Skeletal muscle tissue (tissue), 5 donors: ENCODE measurements at places on chromosomes 1 and 21. TPM values are rescaled to one million over a fixed set of nuclear protein-coding genes. Genes with fewer than 3 reads are reported as not detected.

The TMIGD3 gene
- 1.6 TPM for total RNA-seq

The CA6 gene
- not detected for total RNA-seq

The CD55 gene
- 11.0 TPM for total RNA-seq

The CYP4Z1 gene
- total RNA-seq, result 1.0 TPM

The CASQ1 gene
- total RNA-seq, result 616 TPM

The KLHDC9 gene
- total RNA-seq, result not detected

The NPR1 gene
- total RNA-seq, result 11.5 TPM

The PCSK9 gene
- 3.1 TPM for total RNA-seq

The MPL gene
- not detected for total RNA-seq

The ADAMTSL4 gene
- total RNA-seq, result 12.0 TPM

The SELP gene
- 0.52 TPM for total RNA-seq

The KIF26B gene
- 0.52 TPM for total RNA-seq

The GJA8 gene
- total RNA-seq, result not detected

The CIART gene
- 2.1 TPM for total RNA-seq

The CAPN8 gene
- 1.0 TPM for total RNA-seq

The HMGCS2 gene
- total RNA-seq, result 2.1 TPM

The TPTE gene
- not detected for total RNA-seq

The PLEKHN1 gene
- not detected for total RNA-seq

The ANKRD45 gene
- total RNA-seq, result not detected

The KCNQ4 gene
- 4.2 TPM for total RNA-seq

The BRINP3 gene
- 3.7 TPM for total RNA-seq

The RAP1GAP gene
- total RNA-seq, result 1.0 TPM

The LCE3C gene
- not detected for total RNA-seq

The CAPZA1 gene
- total RNA-seq, result 63.7 TPM

The THBS3 gene
- total RNA-seq, result 40.2 TPM
